Nephron progenitor cell (in vitro differentiated cells): ENCODE measurements at places on chromosomes 1 and 21.

GRCh38 chr1:51833700-51834099 is 44.8 kb downstream of the NRDC start:
- peaks cover 53% of the 10 kb centered on the region for H3K36me3 ChIP-seq
- no peak overlapping the region for H3K4me3 ChIP-seq
- H3K27me3 ChIP-seq: no peaks in the 10 kb centered on the region
- no peaks in the 10 kb centered on the region for H3K4me1 ChIP-seq

DNA sequence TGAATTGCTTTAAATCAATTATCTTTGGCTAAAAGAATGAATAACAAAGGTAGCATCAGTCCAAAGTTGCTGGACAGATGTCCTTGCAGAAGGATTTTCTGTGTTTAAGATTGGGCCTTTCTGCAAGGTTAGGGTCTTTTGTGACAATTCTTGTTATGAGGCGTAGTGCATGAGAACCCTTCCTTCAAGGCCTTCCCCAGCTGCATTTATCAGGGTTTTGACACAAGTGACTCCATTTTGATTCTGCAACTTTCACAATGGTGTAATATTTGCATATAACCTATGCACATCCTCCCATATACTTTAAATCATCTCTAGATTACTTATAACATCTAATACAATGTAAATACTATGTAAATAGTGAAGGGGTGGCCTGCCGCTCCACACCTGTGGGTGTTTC is 1.1 kb upstream of the SETD4 start:
- DNase-seq: no peak
- H3K4me1 ChIP-seq: peaks cover 23% of the 10 kb centered on the region
- peak overlapping the region; percentile 95 for H3K4me3 ChIP-seq
- H3K36me3 ChIP-seq: peaks cover 23% of the 10 kb centered on the region
- peaks cover 6% of the 10 kb centered on the region for H3K27me3 ChIP-seq
- H3K27ac ChIP-seq: no peak overlapping the region

- H3K27ac ChIP-seq: no peak overlapping the region
- H3K4me1 ChIP-seq: no peaks in the 10 kb centered on the region
- no peaks in the 10 kb centered on the region for H3K36me3 ChIP-seq
- H3K27me3 ChIP-seq: peaks cover 8% of the 10 kb centered on the region
Measured at GRCh38 chr1:57363165-57363564, 60.7 kb downstream of the DAB1 start.

DNA sequence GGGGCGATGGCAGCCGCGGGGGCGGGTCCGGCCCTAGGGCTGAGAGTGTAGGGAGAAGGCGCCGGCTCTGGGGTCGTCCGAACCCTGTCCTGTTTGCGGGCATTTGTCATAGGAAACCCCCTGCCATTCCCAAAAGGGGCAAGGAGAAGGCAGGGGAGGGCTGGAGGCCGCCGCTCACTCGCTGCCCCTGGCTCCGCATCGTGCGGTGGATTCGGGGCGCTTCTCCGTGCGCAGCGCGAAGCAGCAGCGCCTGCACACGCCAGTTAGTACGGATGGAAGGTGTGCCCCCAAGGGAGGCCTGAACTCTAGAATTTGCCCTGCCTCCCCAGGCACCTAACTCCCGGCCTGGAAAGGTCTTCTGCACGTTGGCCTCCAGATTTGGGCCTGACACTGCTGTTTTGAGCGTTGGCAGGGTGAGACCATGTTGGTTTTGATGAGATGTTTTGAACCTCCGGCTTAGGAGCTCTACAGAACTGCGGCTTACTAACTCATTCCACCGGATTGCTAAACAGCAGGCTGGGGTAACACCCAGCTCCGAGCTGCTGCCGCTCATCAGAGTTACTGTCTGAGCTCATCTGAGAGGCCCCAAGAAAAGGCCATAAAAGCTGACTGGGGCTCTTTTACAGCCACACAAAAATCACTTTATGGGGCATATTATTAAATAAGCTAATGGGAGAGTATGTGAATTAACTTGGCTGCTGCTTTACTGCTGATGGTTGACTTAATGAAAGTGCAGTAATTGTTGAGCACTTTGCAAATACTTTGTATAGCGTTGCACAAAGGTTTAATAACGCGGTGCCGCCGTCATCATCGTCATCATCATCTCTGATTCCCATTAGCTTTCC is 987 bp downstream of the GPR137B start:
- peaks cover 16% of the 10 kb centered on the region for H3K36me3 ChIP-seq
- no peak overlapping the region for H3K27ac ChIP-seq
- peak; percentile 42 for DNase-seq
- peaks cover 60% of the 10 kb centered on the region for H3K4me1 ChIP-seq
- peak overlapping the region; percentile 98 for H3K4me3 ChIP-seq

GRCh38 chr1:44294588-44295007 is 60.5 kb downstream of the ERI3 start:
- H3K36me3 ChIP-seq: peaks cover 37% of the 10 kb centered on the region
- peaks cover 95% of the 10 kb centered on the region for H3K4me1 ChIP-seq
- H3K27me3 ChIP-seq: peaks cover 10% of the 10 kb centered on the region
- no peak overlapping the region for H3K27ac ChIP-seq

DNA sequence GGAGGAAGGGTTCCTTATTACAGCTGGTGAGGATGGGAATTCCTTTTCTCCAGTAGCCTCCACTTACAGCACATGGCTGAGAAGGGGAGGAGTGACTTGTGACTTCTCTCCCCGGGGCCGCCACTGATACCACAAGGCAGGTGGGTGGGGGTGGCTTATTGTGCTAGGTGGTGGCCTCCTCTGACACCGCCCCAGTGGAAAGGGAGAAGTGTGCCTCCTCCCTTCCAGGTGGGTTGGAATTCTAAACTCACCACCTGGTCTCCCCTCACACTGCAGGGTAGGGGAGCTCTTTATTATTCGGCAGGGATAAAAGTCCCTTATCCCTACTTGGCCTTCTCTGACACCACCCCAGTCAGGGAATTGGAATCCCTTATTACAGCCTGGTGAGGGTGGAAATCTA is 89.5 kb downstream of the CCDC30 start:
- H3K36me3 ChIP-seq: no peaks in the 10 kb centered on the region
- no peak overlapping the region for H3K27ac ChIP-seq
- no peak overlapping the region for H3K4me3 ChIP-seq
- H3K27me3 ChIP-seq: peaks cover 8% of the 10 kb centered on the region
- DNase-seq: no peak

DNA sequence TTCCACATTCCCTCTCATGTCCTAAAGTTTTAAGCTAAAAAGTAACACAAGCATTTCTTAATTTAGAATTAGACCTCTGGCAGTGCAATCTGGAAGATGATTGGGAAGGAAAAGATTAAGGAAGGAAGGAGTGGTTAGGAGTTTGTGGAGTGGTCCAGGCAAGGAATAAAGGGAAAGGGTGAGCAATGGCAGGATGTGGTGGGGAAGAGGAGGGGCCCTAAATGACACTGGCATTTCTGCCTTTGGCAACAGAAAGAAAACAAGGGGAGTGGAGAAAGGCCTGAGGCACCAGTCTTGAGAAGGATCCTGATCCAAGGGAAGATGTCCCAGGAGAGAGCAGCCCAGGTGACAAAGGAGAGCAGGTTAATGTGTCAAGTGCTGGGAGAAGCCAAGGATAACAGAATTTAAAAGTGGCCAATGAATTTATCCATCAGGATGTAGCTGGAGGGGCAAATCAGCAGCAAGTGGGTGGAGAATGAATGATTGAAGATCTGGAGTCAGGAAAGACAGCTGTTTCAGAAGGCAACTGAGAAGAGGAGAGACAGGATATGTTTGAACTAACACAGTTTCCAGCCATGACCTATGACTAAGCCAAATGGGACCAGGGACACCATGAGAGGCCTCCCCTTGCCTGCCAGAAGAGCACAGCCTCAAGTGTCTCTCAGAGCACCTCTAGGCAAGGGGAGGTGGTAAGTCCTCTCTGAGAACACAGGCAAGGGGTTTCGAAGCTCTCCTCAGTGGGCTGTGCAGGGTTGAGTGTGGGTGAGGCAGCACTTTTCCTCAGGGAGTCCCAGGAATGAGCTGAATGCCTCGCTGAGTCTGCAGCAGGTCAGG is 20.9 kb upstream of the LY9 start:
- no peaks in the 10 kb centered on the region for H3K36me3 ChIP-seq
- DNase-seq: no peak
- H3K4me1 ChIP-seq: peaks cover 21% of the 10 kb centered on the region
- no peak overlapping the region for H3K27ac ChIP-seq

DNA sequence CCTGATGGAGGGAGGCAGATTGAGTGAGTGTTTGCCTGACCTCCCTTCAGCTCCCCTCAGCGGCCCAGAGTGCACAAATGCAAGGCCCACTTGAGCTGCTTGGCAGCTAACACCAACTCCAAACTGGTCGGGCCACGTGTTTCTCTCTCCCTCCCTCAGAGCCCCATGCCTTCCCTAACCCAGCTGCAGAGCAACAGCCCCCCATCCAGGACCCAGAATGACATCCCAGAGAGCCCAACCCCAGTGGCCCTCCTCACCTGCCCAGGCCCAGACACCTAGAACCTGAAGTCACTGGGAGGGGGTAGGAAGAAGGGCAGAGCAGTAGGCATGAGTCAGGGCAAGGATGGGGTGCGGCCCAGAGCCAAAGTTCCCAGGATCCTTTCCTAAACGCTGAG is 789 bp upstream of the S100A14 start:
- no peak for DNase-seq
- H3K36me3 ChIP-seq: peaks cover 31% of the 10 kb centered on the region
- H3K27ac ChIP-seq: no peak overlapping the region
- peaks cover 27% of the 10 kb centered on the region for H3K4me1 ChIP-seq
- H3K4me3 ChIP-seq: no peak overlapping the region
- H3K27me3 ChIP-seq: peaks cover 7% of the 10 kb centered on the region

DNA sequence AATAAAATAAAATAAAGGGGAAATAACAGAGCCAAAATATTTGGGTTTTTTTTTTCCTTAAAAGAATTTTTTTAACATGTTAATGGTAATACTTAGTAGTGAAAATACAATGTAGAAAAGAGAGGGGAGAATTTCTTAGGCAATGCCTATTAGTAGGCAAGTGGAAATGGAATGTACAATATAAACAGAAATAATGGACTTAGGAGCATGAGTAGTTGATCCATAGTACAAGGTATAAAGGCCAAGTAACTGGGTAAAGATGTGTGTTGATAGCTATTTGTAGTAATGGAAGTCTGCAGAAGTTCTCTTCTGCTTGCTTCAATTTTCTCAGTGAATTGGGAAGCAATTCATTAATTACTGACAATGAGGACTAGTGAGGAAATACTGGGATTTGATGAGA is 34.4 kb downstream of the TESK2 start:
- H3K36me3 ChIP-seq: no peaks in the 10 kb centered on the region
- no peak for DNase-seq
- no peak overlapping the region for H3K27ac ChIP-seq
- no peaks in the 10 kb centered on the region for H3K4me1 ChIP-seq

DNA sequence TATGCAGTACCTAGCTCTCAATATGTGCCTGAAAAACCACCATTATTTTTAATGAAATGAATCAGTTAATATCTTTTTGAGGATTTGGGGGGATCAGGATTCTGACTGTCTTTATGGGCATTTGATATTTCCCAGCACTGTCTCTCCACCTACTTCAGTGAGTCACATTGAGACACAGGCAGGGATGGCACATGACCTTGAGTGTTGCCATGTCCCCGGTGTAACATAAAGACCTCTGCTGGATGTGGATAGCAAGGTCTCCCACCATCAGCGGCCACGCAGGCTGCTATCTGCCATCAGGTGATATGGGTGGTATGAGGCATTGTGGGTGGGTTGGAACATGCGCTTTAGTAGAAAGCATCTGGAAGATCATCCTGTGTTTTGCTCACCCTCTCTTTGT is 103.2 kb downstream of the RGL1 start:
- H3K36me3 ChIP-seq: peaks cover 75% of the 10 kb centered on the region
- H3K4me1 ChIP-seq: no peaks in the 10 kb centered on the region
- H3K27ac ChIP-seq: no peak overlapping the region
- no peak for DNase-seq

DNA sequence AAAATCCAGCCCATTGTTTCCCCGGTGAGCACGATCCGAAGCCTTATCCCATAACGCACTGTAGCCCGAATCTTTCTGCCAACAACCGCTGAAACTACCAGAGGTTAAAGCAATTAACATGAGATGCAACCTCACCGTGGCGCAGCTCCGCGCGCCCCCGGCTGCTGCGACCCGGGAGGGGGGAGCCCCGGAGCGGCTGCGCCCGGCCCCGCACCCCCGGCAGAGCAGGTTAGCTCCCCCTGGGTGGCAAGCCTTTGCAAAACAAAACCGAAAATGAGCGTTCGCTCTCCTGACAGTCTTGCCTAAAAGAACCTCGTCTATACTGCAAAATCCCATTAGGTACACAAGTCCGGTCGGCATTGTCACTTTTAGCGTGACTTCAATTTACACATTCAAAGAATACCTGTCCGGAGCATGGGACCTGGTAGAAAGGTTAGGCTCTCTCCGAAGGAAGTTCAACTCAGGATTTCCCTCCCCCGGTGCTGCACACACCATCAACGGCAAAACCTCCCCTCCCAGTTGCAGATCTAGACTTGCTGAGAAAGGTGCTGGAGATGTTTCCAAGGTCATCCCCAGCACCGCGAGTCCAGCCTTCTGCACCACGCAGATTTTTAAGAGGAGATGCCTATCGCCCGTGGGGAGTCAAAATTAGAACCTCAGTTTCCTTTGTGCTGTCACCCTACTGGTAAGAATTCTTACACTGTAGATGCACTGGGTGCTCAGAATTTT is 107.5 kb downstream of the ZNF281 start:
- H3K27ac ChIP-seq: no peak overlapping the region
- peaks cover 37% of the 10 kb centered on the region for H3K4me1 ChIP-seq
- H3K4me3 ChIP-seq: peak overlapping the region; percentile 85
- no peaks in the 10 kb centered on the region for H3K36me3 ChIP-seq

GRCh38 chr1:234473118-234473517 is 5.9 kb downstream of the TARBP1 start:
- H3K4me1 ChIP-seq: peaks cover 53% of the 10 kb centered on the region
- peaks cover 2% of the 10 kb centered on the region for H3K27me3 ChIP-seq
- peaks cover 25% of the 10 kb centered on the region for H3K36me3 ChIP-seq

GRCh38 chr1:175842550-175842949 is 99.2 kb upstream of the TNR start:
- no peak for DNase-seq
- H3K4me1 ChIP-seq: peaks cover 50% of the 10 kb centered on the region
- H3K27me3 ChIP-seq: peaks cover 5% of the 10 kb centered on the region
- H3K36me3 ChIP-seq: no peaks in the 10 kb centered on the region
- H3K27ac ChIP-seq: peak overlapping the region; percentile 64
- H3K4me3 ChIP-seq: no peak overlapping the region

GRCh38 chr1:70947835-70948234 is 99.8 kb downstream of the PTGER3 start:
- no peak overlapping the region for H3K4me3 ChIP-seq
- DNase-seq: no peak
- H3K4me1 ChIP-seq: no peaks in the 10 kb centered on the region
- no peak overlapping the region for H3K27ac ChIP-seq

- H3K27ac ChIP-seq: no peak overlapping the region
- no peaks in the 10 kb centered on the region for H3K36me3 ChIP-seq
- no peak overlapping the region for H3K4me3 ChIP-seq
- DNase-seq: no peak
- H3K27me3 ChIP-seq: no peaks in the 10 kb centered on the region
Measured at GRCh38 chr1:219020386-219020785, 153.3 kb upstream of the LYPLAL1 start.

GRCh38 chr1:16181887-16182719 is 26.2 kb upstream of the EPHA2 start:
- peaks cover 50% of the 10 kb centered on the region for H3K4me1 ChIP-seq
- no peaks in the 10 kb centered on the region for H3K27me3 ChIP-seq
- H3K36me3 ChIP-seq: no peaks in the 10 kb centered on the region

- H3K4me1 ChIP-seq: peaks cover 11% of the 10 kb centered on the region
- no peak overlapping the region for H3K4me3 ChIP-seq
- DNase-seq: no peak
- no peaks in the 10 kb centered on the region for H3K36me3 ChIP-seq
- no peak overlapping the region for H3K27ac ChIP-seq
Measured at GRCh38 chr1:111516005-111516535, 12.6 kb upstream of the ADORA3 start.
